ENCODE measurements at places on chromosomes 4 and X.

GRCh38 chrX:9182041-9182440 lies 148.1 kb upstream of the FAM9B start:
- no peak for DNase-seq

GRCh38 chr4:140076307-140076706 lies 77.7 kb downstream of the MAML3 start:
- DNase-seq, result no peak

- DNase-seq, result no peak
Measured at GRCh38 chr4:145352438-145353145, 129.1 kb upstream of the SMAD1 start.

DNA sequence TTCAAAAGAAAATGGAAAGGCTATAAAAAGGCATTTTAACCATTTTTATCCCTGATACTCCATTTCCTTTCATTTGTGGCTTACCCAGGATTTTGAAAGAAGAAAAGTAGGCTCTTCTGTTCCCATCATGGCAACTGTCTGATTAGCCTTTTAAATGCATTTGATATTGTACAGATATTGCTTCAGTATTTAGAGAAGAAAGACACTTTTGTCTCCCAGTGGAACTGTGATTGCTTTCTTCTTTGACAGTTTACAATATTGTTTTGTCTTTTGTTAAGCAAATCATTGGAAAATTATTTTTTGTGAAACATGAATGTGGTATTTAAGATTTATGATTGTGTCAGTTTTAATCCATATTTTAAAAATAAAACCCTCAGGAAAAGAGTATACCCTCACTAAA lies 297.4 kb upstream of the TACR3 start:
- DNase-seq, result no peak

DNA sequence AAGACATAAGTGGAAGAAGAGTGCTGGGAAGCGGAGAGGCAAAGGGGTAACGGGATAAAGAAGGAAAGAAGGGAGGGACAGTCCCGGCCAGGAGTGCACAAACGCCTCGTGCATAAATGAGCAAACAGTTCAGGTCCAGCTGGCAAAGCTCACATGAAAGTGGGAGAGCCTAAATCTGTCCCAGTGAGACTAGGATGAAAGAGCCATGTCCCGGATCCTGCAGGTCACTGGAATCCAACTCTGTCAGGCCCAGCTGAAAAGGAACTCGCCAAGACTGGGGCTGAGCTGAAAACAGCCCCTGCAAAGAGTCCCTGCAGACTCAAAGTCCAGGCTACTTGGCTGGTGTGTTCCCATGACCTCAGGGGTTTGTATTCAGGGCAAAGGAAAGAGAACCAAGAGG lies 38.0 kb upstream of the CRMP1 start:
- no peak for DNase-seq

DNA sequence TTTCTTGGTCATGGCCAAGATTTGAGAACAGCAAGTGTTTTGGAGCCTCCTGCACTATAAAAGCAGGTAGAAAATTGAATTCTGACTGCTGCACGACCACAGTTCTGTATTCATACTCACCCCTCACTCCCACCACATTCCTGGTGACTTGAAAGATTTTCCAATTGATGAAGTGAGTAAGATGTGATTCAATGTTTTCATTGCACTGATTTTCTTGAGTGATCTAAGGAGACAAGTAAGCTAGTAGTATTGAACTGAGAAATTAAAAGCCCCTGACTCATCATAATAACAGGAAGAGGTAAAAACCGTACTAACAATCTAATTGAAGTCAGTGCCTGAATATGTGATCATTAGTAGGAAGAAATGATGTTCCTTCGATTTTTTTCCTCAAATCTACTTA lies 6.1 kb upstream of the SEC24D start:
- DNase-seq, result no peak

GRCh38 chr4:74217365-74217764 lies 59.4 kb downstream of the MTHFD2L start:
- DNase-seq, result no peak

Measured in memory B cell (primary cell).